ENCODE measurements at places on chromosomes 6 and 20.

GRCh38 chr6:64224819-64225218 lies 589.2 kb downstream of the PHF3 start:
- no peak for DNase-seq

GRCh38 chr20:36528875-36529417 lies 12.4 kb upstream of the MYL9 start:
- no peak for DNase-seq

GRCh38 chr6:165308926-165309731 lies at the start of gene C6orf118:
Gene C6orf118, minus strand, starts transcription at chr6:165309605. Its CDS starts 19 bp downstream, at chr6:165309586.
- DNase-seq = peak; percentile 45

DNA sequence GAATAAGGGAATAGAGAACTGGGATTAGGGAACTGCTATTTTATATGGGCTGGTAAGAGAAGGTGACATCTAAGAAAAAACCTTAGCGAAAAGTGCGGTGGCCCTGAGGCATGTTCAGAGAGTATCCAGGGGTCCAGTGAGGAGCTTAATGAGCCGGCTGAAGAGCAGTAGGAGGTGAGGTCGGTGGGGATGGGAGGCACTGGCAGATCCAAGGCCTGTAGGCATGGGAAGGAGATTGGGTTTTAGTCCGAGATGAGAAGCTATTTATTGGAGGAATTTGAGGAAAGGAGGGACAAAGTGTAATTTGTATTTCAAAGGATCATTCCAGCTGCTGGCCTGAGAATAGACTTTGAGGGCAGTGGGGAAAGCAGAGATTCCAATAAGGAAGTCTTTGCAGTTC lies 123.8 kb downstream of the QKI start:
- DNase-seq = no peak

- no peak for DNase-seq
Measured at GRCh38 chr20:52142757-52143156, 48.8 kb downstream of the ZFP64 start.

GRCh38 chr20:37922016-37922415 lies 19.1 kb downstream of the VSTM2L start:
- no peak for DNase-seq

DNA sequence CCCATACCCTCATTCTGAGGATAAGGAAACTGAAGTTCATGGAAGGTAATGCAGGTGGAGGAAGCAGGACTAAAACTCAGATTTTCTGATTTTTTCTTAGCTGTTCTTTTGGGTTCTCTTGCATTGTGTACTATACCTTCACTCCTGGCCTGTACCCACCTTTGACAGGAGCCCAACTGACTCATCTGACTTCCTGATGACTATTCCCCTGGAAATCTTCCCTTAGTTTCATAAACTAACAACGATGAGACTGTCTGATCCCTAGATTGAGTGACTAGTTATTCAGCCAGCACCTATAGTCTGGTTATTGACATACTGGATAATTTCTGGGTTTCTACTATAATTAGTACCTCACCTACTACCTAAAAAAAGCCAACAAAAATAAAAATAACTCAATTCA lies 10.1 kb downstream of the CRYBG1 start:
- no peak for DNase-seq
